ENCODE measurements at places on chromosomes 1 and 21. TPM values are rescaled to one million over a fixed set of nuclear protein-coding genes. Genes with fewer than 3 reads are reported as not detected.
A peak's percentile ranks its signal among the peaks of the same experiment; 100 is the strongest.

The C1QC gene
- not detected for total RNA-seq

The NMNAT1 gene
- total RNA-seq = 7.0 TPM

The BRINP3 gene
- total RNA-seq = not detected

The CFHR4 gene
- not detected for total RNA-seq

The SLC5A3 gene
- total RNA-seq = 5.5 TPM

The LCE3E gene
- not detected for total RNA-seq

The DNALI1 gene
- total RNA-seq = 12.2 TPM

The BNIPL gene
- total RNA-seq = 1.4 TPM

The SPRR2A gene
- total RNA-seq = not detected

The SLAMF6 gene
- total RNA-seq = not detected

The GPR52 gene
- total RNA-seq = 1.1 TPM

The CLIC6 gene
- total RNA-seq = 0.17 TPM

The IFI44L gene
- not detected for total RNA-seq

The EXTL1 gene
- 2.6 TPM for total RNA-seq

DNA sequence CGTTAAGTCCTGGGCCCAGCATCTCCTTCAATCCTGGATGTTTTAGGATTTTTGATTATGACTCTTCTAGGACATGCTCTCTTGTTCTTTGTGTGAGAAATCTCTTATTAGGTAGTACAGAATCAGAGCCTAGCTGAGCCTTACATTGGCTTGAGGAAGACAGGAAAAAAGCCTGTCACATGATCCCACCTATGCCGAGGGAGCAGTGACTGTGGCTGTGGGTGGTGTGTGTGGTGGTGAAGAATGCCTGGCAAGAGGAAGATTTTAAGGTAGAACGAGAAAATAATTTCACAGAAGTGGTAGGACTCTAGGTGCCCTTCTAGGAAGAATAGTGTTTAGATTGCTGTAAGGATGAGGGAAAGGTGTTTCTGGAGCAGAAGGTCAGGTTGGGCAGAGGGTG, 449.5 kb upstream of the PROX1 start:
- H3K4me3 ChIP-seq = no peak overlapping the region
- H3K36me3 ChIP-seq = no peaks in the 10 kb centered on the region
- peaks cover 2% of the 10 kb centered on the region for H3K27me3 ChIP-seq
- no peak for DNase-seq
- H3K27ac ChIP-seq = no peak overlapping the region
- peaks cover 4% of the 10 kb centered on the region for H3K4me1 ChIP-seq

DNA sequence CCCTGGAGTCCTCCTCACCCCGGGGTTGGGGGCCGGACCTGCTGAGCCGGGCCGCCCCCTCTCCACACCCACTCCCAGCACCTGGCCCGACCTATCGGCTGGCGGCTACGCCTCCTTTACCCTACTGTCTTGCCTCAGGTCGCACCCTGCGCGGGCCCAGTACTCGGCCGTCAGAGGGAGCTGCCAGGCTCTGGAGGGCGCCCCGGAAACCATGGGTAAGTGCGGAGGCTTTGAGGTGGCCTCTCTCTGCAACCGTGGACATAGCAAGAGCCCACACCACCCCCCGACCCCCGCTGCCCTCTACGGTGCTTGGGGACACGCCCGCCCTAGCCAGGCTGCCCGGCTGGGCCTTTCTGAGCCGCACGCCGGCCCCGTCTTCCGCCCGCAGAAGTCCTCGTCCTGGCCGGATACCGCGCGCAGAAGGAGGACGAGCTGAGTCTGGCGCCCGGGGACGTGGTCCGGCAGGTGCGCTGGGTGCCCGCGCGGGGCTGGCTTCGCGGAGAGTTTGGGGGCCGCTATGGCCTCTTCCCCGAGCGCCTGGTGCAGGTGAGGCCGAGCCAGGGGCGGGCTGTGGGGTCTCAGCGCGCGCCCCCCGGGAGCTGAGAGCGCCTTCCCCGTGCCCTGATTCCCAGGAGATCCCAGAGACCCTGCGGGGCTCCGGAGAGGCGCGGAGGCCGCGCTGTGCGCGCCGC, at the start of gene SH3D21:
Gene SH3D21, plus strand, starts transcription at position 159 of the 692 bp plus-strand sequence. Its CDS starts 53 bp downstream, at position 212.
- H3K36me3 ChIP-seq = peaks cover 3% of the 10 kb centered on the region
- H3K27ac ChIP-seq = peak within 1 kb of the TSS; percentile 76
- H3K4me1 ChIP-seq = peaks cover 3% of the 10 kb centered on the region
- peak; percentile 53 for DNase-seq

- peak; percentile 80 for DNase-seq
- H3K27me3 ChIP-seq = peaks cover 10% of the 10 kb centered on the region
- no peaks in the 10 kb centered on the region for H3K36me3 ChIP-seq
- peak within 1 kb of the TSS; percentile 96 for H3K4me3 ChIP-seq
- H3K4me1 ChIP-seq = peaks cover 19% of the 10 kb centered on the region
- H3K27ac ChIP-seq = peak within 1 kb of the TSS; percentile 96
Measured at GRCh38 chr1:26021647-26022403, at the start of gene EXTL1. EXTL1 (plus strand) TSS chr1:26021775; CDS start chr1:26022647, 872 bp downstream.

DNA sequence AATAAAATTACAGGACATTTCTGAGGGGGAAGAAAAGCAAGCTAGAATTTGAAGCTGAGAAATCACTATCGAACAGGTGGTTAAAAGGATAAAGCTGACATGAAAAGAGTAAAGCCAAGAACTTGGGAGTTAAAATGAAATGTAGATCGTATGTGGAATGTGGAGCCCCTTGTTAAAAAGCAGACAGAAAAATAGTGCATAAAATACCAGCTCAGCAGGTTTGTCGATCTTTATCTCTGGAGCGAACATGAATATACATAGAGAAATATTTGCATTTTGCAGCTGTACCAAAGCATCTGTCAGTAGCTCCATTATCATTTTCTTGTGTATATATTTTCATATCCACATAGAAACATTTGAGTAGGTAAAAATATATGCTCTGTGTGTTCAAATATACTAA, 73.6 kb upstream of the CDC42BPA start:
- H3K27me3 ChIP-seq = no peaks in the 10 kb centered on the region
- no peak overlapping the region for H3K4me3 ChIP-seq
- DNase-seq = no peak
- no peak overlapping the region for H3K27ac ChIP-seq

DNA sequence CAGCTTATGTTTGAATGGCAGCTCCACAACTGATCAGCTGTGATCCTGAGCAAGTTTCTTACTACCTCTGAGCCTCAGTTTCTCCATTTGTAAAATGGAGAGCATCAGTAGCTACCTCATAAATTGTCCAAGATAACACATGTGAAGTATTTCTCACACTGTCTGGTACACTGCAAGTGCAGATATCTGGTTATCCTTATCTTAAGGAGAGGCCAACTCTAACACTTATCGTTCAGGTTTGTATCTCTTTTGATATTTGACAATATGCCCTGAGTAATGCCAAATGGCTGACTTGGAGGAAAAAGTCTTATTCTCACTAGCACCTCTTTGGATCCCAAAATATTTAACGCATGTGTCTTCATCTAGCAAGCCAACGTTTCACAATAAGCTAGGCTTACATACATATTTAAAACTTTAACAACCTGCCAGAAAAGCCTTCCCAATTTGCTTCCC, 2.7 kb downstream of the CSRP1 start:
- peaks cover 7% of the 10 kb centered on the region for H3K4me1 ChIP-seq
- H3K4me3 ChIP-seq = no peak overlapping the region
- no peak for DNase-seq
- H3K27ac ChIP-seq = no peak overlapping the region
- H3K36me3 ChIP-seq = peaks cover 2% of the 10 kb centered on the region

- no peaks in the 10 kb centered on the region for H3K27me3 ChIP-seq
- no peak for DNase-seq
- peaks cover 3% of the 10 kb centered on the region for H3K4me1 ChIP-seq
- H3K4me3 ChIP-seq = no peak overlapping the region
- H3K27ac ChIP-seq = no peak overlapping the region
- H3K36me3 ChIP-seq = peaks cover 5% of the 10 kb centered on the region
Measured at GRCh38 chr21:37530901-37531351, 164.4 kb downstream of the DYRK1A start.

DNA sequence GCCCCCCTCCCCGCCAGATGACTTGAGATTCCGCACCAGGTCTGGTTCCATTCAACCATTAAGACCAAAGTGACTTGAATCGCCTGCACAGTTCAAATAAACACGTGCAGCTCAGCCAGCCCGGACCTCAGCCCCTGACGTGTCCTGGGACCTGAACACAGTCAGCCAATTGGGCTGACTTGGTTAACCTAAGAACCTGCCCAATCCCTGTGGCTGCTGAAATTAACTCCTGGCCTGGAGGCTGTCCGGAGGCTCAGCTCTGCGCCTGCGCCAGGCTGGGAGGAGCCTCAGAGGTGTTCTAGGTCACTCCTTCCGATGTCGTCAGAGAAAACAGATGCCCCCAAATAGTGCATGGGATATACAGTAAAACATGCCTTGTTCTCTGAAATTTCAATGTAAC, 73.4 kb downstream of the SCCPDH start:
- no peak overlapping the region for H3K4me3 ChIP-seq
- peaks cover 17% of the 10 kb centered on the region for H3K27me3 ChIP-seq
- peaks cover 26% of the 10 kb centered on the region for H3K4me1 ChIP-seq
- H3K27ac ChIP-seq = no peak overlapping the region
- H3K36me3 ChIP-seq = peaks cover 4% of the 10 kb centered on the region

DNA sequence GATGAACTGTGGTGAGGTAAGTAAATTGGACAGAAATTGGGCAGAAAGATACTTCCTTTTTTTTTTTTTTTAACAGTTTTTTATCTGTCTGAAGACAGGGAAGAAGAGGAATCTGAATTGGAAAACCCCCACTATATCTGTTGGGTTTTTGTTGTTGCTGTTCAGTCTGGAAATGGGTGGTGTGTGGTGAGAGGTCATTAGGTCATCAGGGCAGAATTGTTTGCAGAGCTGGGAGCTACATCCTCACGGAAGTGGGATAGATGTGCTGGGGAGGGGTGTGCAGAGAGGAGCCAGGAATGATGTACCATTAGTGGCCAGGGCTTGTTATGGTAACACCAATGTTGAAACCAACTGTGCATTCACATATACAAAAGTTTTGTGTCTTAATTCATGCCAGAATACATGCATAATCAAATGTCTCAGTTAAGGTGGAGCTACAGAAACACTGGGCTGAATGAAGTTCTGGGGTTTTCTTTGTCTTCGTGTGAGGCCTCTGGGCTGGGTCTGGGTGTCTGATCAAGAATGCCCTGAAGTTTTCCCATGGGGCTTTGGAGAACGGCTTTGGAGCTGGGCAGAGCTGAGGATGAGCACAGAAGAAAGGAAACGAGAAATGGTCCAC, 12.4 kb downstream of the USP25 start:
- peaks cover 20% of the 10 kb centered on the region for H3K4me1 ChIP-seq
- peaks cover 5% of the 10 kb centered on the region for H3K36me3 ChIP-seq
- peaks cover 6% of the 10 kb centered on the region for H3K27me3 ChIP-seq
- peak overlapping the region; percentile 65 for H3K27ac ChIP-seq

DNA sequence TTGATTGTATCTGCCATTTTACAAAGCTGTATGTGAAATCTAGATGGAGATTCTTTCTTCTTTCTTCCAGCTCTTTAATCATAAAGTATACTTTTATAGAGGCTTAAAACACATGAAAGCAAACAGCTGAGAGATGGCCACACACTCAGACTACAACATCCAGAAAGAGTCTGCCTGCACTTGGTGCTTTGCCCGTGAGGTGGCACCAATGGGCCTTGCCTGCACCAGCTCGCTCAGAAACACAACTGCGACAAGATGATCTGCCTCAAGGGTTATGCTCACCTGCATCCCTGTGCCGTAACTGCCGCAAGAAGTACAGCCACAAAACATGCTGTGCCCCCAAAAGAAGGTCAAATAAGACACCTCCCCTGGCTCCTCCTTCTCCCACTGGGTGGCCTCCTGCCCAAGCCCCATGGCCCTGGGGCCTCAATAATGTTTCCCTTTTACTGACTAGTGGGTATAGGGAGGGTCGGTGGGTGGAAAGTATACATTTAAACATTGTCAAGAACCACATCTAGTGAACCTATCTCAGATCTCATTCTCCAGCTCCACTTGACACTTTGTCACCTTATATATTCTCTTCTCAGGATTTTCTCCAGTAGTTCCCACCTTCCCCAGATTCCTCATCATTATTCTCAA, 66.7 kb upstream of the ANGPTL3 start:
- H3K4me3 ChIP-seq = no peak overlapping the region
- no peaks in the 10 kb centered on the region for H3K4me1 ChIP-seq
- H3K36me3 ChIP-seq = no peaks in the 10 kb centered on the region
- peak; percentile 75 for DNase-seq

DNA sequence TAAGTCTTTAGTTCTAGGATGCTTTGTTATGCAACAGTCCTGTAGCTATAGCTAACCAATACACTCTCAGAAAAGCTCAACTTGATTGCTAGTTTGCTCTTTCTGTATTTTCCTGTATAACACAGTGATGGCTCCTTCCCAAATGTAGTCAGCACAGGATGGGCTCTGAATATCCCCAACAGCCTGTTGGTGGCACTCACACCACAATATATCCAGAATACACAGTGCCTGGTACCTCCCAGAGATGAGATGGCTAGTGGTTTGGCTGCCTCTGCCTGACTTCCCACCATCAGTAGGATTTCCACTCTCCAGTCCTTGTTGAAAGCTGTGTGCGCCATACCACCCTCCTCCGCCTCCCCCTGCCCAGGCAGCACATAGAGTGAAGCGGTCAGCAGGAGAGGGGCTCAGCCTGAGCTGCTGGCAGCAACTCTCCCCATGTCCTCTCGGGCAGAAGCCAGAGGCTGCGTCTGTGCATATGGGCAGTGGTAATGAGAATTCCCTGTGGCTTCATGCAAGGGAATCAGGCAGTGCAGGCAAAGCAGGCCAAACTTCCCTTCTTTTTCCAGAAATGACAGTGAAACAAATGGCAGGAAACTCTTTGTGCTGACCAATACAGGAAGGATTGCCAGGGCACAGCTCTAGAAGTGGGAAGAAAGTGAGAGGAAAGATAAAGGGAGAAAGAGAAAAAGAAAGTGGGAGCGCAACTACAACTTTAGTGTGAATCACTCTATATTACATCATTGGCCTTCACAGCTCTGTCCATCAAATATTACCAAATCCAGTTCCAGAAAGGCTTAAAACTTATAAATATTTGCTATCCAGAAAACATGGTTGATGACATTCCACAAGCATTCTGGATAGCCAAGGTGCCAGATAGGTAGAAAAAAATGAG, 49.7 kb downstream of the LMX1A start:
- no peaks in the 10 kb centered on the region for H3K4me1 ChIP-seq
- H3K4me3 ChIP-seq = no peak overlapping the region
- H3K36me3 ChIP-seq = no peaks in the 10 kb centered on the region
- H3K27ac ChIP-seq = no peak overlapping the region
- H3K27me3 ChIP-seq = no peaks in the 10 kb centered on the region
- no peak for DNase-seq

- peak overlapping the region; percentile 89 for H3K27ac ChIP-seq
- no peak for DNase-seq
- peaks cover 3% of the 10 kb centered on the region for H3K4me1 ChIP-seq
Measured at GRCh38 chr1:36463463-36463802, 751 bp downstream of the MRPS15 start.

- H3K27me3 ChIP-seq = no peaks in the 10 kb centered on the region
- no peaks in the 10 kb centered on the region for H3K4me1 ChIP-seq
- no peaks in the 10 kb centered on the region for H3K36me3 ChIP-seq
Measured at GRCh38 chr1:192729500-192729899, 79.3 kb upstream of the RGS2 start.

GRCh38 chr1:16164213-16165072, 8.6 kb upstream of the EPHA2 start:
- H3K27me3 ChIP-seq = peaks cover 13% of the 10 kb centered on the region
- H3K27ac ChIP-seq = peak overlapping the region; percentile 43
- H3K4me3 ChIP-seq = no peak overlapping the region
- H3K36me3 ChIP-seq = no peaks in the 10 kb centered on the region
- no peak for DNase-seq
